ENCODE measurements at places on chromosomes 7 and 10.

DNA sequence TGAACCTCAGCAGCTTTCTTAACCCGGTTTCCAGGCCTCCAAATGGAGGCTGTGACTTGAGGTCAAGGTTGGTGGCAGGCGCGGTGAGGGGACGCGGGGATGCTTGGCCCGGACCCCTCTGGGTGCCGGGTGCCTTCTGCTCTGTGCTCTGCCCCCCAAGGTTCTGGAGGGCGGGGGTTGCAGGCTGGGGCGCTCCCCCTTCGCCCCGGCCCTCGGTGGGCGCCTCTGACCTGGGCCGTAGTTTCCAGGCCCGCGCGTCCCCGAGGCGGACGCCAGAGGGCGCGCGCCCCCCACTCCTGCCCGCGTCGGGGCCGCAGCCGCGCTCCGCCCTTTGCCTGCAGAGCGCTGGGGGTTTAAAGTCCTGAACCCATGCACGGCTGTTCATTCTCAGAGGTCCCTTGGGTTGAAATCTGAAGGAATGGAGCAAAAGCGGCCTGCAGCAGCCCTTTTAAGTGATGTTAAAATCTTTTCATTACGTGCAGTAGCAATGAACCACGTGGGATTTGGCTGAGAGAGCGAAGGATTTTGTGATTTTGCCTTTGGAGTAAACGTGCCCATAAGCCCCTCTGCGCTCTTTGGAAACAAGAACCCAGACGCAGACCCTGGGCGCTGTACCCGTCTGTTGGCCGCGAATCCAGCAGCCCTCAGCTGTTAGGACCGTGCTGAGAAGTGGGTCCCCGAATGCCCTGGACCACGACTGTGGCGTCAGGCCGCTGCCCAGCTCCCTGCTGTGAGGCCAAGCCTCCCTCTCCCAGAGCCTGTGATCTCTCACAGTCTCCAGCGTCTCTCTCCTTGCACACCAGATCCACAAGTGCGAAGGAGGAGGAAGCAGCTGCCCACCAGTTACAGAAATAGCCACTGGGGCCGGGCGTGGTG is 135.0 kb downstream of the ACTR3B start:
- DNase-seq: no peak

DNA sequence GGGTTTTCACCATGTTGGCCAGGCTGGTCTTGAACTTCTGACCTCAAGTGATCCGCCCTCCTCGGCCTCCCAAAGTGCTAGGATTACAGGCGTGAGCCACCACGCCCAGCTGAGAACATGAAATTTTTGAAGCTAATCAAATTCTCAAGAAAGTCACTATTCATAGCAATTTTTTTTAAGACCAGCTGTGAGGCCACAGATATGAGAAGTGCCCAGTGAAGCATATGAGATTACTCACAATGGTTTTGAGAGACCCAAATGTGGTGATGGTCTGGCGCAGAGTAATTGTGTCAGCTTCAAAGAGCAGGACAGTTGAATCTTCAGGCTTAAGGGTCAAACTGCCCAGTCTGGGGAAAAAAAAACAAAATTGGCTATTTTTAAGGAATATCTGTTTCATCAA is 16.2 kb downstream of the NCOA4 start:
- no peak for DNase-seq

DNA sequence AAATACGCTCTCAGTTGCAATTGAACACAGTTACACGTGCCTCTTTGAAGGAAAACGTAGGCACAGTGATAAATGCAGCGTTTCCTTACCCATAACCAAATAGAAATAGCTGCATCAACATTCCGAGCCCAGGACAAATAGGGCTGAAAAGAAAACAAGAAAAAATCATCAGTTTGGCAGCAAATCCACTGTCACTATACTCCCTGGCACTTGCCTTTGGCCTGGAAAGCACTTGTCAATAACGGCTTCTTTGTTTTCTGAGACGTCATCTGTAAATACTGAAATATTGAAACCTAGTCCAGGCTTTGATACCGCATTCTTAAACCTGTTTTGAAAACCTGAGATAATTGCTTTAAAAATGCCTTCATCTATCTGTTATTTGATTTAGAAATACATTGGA is 167.2 kb upstream of the AKR1E2 start:
- DNase-seq: no peak

GRCh38 chr7:129169171-129169671 is 19.2 kb upstream of the SMO start:
- no peak for DNase-seq

GRCh38 chr10:94640562-94640961 is 43.0 kb upstream of the CYP2C18 start:
- no peak for DNase-seq

- DNase-seq: no peak
Observed at GRCh38 chr10:95532536-95532935, 28.6 kb downstream of the SORBS1 start.

DNA sequence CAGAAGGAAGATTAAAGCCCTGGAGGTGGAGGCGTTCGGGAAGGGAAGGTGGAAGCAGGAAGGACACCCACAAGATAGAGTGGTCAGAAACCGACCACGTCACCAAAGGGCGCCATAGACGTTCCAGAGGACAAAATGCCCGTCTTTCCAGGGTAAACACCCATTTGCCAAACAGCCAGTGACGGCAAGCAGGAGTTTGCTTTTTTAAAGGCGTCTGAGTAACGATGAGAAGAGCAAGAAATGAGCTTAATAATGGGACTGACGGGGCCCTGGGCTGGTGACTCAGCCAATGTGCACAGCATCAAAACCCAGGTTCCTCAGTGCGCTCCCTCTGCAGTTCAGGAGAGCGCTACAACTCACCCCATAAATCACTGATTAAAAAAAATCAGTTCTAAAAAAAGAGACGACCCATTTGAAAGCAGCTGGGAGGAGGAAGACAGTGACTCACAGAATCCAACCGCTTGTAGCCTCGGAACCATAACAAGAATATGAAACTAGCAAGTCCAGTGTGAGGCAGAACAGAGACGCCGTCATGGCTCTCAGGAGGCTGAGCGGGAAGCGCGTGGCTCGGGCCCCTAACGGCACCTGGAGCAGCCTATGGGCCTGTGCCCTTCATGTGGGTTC is 5.9 kb downstream of the DIP2C start:
- no peak for DNase-seq

- DNase-seq: no peak
Observed at GRCh38 chr7:90552521-90552920, 43.6 kb upstream of the CDK14 start.

DNA sequence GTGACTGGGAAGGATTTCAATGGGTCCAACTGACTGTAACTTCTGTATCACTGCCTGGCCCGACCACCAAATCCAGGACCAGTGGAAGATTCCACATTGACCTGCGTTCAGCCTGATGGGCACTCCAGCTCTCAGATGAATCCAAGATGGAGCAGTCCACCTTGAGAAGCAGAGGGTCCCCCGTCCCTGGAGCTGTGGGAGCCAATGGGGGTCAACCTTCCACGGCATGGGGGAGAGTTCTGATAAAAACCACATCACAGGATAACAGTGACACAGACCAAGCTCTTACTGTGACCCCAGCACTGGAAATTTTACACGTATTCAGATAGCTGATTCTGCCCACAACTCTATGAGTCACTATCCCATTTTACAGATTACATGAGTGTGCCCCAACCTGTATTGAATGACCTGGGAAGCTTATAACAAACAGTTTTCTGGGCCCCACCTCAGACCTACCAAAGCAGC is 11.2 kb downstream of the ZCCHC24 start:
- DNase-seq: no peak

GRCh38 chr7:104650991-104651640 is 322.7 kb downstream of the LHFPL3 start:
- no peak for DNase-seq

DNA sequence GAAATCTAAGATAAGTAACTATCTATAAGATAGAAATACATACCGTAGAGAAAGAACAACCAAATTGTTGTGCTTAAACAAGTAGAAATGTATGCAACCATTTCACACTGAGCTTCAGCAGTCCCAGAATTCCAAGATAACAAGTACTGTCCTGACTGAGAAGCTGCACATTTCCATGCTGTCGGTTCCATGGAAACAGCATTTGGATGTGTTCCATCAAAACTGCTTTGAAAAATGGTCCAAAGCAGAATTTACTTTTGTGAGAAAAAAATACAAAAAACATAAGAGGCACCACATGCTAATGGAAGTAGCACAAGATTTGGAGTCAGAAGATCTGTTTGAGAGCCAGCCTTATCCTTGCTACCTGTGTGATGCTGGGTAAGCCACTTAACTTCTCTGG is 92.6 kb downstream of the MTERF1 start:
- no peak for DNase-seq

DNA sequence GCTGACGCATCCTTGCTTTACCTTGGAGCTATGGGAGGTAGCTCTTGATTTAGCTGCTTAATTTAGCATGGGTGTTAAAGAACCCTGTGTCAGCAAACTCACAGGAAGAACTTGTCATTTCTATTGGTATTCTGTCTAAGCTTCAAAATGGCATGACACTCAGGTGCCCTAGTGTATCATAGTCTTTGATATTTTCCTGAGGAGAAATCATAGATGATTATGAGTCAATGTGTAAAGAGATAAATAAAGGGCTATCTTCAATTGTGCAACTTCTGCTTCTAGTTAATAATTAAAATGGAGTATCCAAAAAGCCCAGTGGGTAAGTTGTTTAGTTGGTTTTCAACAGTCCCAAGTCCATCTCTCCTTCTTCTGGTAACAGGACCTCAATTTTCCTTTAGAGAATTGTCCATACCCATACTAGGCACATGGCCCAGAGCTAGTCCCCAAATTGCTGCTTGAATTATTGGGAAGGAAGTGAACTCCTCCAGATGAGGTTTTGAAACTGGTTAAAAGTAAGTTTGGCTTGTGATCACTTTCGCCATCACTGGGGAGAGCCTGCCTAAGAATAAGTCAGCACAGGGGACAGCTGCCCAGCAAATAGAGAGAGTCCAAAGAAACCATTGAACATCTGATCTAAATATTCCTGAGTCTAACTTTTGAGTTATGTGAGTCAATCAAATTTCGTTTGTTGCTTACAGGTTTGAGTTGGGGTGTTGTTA is 169.0 kb upstream of the PHYHIPL start:
- no peak for DNase-seq

GRCh38 chr10:127154831-127155620 is 41.4 kb downstream of the INSYN2A start:
- no peak for DNase-seq

GRCh38 chr7:37216156-37216852 is 232.4 kb downstream of the ELMO1 start:
- DNase-seq: no peak

GRCh38 chr7:45917658-45918057 is 3.4 kb downstream of the IGFBP3 start:
- peak; percentile 29 for DNase-seq

DNA sequence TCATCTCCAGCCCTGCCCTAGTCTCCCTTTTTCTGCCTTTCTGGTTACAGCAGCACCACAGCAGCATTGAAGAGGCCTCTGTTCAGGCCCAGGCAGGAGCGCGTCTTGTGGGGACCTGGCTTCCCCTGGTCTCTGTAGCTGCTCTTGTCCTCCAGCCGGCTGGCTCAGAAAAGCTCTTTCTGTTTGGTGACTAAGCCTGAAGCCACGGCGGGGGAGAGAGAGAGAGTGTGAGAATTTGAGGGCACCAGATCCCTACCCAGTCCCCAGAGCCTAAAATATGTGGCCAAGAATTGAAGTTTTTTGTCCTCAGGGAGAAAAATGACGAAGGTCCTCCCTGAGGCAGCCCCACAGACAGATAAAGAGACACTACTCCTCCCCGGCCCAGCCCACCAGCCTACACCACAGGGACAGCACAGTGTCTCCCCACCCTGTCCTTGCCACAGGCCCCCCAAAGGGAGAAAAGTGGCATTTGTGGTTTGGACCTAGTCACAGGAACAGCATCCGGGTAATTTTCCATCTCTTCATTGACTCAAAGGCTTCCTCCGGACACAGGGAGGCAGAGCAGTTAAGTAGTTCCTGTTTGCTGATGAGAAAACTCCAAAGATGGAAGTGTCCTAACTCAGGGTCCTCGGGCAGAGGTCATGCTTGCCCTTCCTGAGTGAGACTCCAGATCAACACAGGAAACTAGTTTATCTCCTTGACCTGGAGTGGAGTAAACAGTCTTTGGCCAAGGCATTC is 13.3 kb upstream of the FAM180A start:
- DNase-seq: no peak

- no peak for DNase-seq
Observed at GRCh38 chr7:128004623-128005022, 26.6 kb downstream of the LRRC4 start.

GRCh38 chr7:80722616-80723195 is 84.3 kb downstream of the CD36 start:
- DNase-seq: no peak

- no peak for DNase-seq
Observed at GRCh38 chr10:15167411-15168290, 842 bp downstream of the NMT2 start.

GRCh38 chr7:2242541-2243429 is 759 bp downstream of the NUDT1 start:
- no peak for DNase-seq

DNA sequence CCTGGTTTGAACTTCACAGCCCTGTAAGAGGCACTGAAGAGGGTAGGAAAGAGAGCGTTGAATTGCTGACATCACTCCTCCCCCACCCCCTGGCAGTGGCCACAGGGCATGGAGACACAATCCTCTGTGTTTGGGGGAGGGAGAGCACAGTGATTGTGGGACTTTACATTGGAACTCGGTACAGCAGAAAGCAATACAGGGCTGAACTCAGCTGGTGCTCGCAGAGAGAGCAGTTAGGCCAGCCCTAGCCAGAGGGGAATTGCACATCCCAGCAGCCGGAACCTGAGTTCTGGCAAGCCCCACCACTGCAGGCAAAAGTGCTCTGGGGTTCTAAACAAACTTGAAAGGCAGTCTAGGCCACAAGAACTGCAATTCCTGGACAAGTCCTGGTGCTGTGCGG is 24.0 kb upstream of the CUL1 start:
- no peak for DNase-seq

DNA sequence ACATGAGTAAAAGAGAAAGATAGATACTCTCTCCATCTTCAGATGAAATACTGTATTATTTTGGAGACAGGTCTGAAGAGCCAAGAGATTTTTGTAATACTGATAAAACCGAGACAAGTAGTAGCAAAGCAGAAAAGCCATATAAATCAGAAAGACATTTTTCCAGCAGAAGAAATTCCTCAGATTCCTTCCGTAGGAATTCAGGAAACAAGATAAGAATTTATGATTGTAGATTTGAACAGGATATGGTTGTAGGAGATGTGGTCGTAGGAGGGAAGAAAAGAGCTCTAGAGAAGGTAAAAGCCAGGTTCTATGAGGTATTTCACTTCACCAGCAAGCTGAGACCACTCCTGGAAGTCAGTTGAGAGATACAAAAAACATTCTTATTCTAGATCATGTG is 17.6 kb upstream of the AASS start:
- no peak for DNase-seq

GRCh38 chr7:51366930-51367613 is 50.5 kb upstream of the COBL start:
- DNase-seq: peak; percentile 3
